ENCODE measurements at places on chromosomes 7 and 10.

DNA sequence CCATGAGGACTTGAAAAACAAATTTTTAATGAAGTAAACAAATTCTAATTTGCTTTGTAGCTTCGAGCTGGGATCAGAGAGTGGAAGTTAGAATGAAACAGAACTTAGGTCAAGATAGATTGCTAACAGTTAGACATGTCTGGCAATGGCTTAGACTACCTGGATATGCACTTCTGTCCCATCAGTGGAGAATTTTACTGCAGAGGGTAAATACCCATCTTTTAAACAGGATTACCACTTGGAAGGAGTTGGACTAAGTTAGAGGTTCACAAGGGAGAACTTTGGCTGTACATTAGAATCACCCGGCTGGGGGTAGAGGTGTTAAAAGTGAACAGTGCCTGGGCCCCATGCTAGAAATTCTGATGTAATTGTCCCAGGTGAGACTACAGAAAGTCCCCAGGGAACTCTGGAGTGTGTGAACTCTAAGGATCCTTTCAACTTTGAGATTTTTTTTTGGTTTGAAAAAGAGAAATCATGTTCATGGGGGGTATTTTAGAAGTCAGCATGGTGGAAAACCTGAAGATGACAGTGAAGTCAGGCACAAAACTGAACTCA, 35.5 kb downstream of the ENTPD1 start:
- no peak for DNase-seq

- no peak for DNase-seq
These were observed 22.9 kb downstream of the ASB13 start for GRCh38 chr10:5643346-5644067.

GRCh38 chr10:1661859-1662437, 75.4 kb downstream of the ADARB2 start:
- DNase-seq = no peak

DNA sequence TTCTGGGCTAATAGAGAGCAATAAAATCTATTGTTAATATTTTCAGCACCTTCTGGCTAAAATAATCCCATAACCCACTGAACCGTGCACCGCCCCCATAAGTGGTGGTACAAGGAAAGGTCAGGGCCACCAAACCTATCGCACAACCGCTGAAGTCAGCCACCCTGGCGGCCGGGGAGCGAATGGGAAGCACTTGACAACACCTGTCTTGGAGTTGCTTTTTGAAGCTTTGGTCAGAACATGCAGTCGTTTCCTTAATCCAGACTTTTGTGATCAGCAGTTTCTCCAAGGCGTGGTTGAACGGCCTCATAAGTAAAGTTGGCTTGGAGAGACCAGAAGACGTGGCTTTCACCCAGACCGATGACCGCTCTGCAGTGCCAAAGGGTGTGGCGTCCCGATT, 97.4 kb downstream of the DNAJB6 start:
- DNase-seq = no peak

DNA sequence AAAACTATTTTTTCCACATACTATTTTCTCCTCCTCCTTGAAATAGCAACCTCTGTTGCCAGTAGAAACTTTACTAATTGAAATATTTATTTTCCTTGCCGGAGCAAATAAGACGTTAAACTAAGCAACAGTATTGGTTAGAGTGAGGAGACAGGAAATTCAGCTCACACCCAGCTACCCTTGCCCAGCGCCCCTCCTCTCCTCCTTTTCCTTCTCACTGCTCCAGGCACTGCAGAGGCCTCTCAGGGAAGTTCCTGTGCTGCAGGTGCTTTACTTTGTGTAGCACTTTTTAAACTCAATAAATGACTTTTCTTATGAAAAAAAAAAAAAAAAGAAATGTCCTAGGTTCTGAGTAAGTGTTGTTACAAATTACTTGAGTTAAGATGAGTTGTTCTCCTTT, 134.0 kb downstream of the SEMA3E start:
- DNase-seq = no peak

DNA sequence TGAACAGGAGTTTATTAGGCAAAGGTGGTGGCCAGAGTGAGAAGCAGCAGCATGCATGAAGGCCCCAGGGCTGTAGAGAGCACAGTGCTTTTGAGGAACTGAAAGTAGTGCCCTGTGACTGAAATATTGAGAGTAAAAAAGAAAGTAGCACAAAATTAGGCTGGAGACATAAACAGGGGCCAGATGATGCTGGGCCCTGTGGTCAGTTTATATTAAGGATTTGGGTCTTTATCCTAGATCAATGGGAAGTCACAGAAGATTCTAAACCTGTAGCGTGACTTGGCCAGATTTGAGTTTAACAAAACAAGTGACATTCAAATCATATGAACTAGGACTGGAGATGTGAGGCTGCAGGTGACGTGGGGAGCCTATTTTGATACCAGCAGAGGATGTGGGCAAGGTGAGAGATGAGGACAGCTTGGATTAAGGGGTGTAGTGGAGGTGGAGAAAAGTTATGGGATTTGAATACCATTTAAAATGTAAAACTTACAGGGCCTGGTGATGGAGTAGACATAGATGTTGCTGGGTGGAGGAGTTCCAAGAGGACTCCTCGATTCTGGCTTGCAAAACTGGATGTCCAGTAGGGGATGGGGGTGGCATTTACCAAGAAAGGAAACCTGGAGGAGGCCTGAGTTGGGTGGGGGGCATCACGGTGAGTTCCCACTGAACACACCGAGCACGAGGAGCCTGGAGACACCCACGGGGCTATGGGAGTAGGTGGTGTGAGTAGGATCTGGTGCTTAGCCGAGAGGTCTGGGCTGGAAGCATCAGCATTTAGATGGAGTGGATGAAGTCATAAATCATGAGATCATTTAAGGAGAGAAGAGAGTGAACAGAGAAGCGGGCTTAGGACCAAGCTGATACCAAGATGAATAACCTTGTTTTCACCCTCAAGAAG, 52.8 kb downstream of the HHEX start:
- no peak for DNase-seq

GRCh38 chr7:99531354-99531765, 20.6 kb downstream of the FAM200A start:
- DNase-seq = no peak

- DNase-seq = no peak
These were observed 34.6 kb downstream of the PLXNA4 start for GRCh38 chr7:132541656-132542055.

GRCh38 chr7:16135658-16136057, 285.7 kb downstream of the CRPPA start:
- no peak for DNase-seq

- no peak for DNase-seq
These were observed 44.8 kb upstream of the ORC5 start for GRCh38 chr7:104252409-104253134.

DNA sequence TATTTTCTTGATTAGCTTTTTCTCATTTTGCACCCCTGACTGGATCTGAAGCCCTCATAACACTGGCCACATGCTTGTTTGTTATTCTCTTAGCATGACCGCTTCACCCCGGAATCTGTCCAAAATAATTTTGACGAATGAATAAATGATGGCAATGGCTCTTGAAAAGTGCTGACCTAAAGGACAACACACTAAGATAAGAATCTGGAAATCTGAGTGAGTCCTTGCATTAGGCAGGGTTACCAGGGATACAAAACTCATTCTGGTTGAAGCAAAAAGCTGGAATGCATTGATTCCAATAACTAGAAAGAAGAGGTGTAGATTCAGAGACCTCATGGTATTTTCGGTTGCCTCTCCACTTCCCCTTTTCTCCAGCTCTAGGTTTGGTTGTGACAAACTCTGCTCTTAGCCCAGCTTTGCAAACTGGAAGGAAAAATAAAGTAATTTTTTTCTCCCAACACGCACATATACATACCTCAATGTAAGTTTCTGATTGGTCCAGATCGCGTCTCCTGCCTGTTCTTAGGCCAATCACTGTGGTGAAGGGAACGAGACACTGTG, 157.4 kb downstream of the SKIDA1 start:
- DNase-seq = no peak

DNA sequence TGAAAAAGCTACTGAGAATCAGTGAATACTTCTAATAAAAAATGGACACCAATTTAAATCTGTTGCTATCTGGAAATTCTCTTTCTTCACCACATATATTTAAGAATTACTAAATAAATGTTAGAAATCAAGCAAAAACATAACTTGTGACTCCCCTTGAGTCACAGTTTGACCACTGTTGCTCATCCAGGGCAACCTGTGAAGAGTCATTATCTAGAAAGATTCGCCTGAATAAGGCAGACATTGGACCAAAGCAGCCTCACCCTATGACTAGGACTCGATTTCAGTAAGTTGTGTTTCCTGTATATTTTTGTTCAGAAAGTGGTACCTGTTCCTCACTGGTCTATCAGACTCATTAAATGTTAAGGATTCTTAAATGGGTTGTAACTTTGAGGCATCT, 572.4 kb downstream of the ATRNL1 start:
- DNase-seq = no peak
